ENCODE measurements at places on chromosomes 5 and 9.

GRCh38 chr9:98315067-98315453, 59.6 kb upstream of the TBC1D2 start:
- no peak for DNase-seq

- no peak for DNase-seq
Observed at GRCh38 chr5:62689599-62690368, 111.2 kb downstream of the LRRC70 start.

DNA sequence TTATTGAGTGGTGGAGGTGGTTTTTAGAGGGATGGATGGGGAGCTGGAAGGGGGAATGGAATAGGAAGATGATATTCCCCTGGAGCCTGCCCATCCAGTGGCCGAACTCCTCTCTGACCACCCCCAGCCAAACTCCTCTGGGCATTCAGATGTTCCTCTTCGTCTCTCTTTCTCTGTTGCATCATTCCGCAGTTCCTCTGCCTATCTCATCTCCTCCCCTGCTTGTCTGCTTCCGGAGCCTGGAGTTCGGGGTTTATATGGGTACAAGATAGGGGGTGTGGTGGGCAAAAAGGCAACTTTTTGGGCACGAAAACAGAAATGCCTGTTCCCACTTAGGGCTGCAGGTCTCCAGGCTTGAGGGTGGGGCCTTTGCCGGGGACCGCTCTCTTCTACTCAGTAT, 12.2 kb upstream of the CDK5RAP2 start:
- no peak for DNase-seq

GRCh38 chr9:120764476-120764875, 28.7 kb downstream of the FBXW2 start:
- DNase-seq = no peak

- no peak for DNase-seq
Observed at GRCh38 chr5:89110916-89111646, 228.1 kb upstream of the MEF2C start.

DNA sequence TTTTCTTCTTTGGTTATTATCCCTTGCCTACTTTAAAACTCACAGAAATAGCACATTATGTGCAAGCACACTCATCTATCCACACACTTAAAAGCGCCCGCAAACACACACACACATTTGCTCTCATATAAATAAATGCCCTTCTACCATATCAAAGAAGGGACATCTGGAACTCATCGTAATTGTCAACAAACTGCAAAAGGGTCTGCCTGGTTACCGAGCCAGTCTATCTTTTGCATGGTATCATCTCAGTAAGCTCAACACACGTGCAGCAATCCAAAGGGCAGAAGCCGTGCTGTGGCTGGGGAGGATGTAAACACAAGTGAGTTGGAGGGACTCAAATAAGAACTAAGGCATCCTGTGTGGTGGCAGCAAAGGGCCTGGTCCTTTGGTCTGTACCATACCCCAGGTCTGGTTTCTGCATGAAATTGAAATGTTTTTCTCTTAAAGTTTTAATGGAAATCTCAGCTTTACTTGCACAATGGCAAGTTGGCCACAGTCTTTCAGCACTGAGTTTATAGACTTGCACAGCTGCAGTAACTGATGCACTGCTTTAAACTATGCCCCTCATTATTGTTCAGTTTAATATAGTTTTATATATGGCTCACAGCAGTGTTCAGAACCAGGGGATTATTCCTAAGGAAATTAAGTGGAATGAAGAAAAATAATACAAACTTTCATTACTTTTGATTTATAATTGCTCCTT, 331.0 kb downstream of the ADAMTS6 start:
- no peak for DNase-seq

DNA sequence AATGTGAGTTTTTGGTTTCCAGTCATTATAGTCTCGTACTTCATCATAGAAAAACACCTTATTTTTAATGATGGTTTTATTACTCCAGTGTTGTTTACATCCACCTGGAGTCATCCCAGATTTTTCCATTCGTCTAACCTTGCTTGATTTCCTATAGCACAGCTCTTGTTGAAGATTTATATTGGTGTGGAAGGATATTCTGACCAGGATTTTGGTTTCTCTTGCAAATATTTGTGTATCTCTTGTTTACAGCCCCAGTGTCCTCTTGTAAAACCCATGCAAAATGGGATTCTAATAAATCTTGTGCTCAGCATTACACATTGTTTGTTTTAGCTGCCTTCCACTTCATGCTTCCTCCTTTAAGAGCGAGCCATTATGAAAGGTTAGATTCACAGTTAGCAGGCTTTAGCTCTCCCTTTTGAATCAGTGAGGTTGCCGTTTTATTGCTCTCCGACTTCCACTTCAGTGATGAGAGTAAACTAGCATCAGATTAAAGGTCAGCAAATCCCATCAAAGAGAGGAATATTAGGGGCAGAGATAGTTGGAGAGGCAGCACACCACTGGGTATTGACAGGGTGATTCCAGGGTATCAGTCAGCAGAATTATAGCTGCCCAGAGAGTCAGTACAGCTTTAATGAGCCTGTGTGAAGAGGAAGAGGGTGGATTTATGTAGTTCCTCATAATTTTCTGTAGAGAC, 157.1 kb downstream of the PBX3 start:
- DNase-seq = no peak

DNA sequence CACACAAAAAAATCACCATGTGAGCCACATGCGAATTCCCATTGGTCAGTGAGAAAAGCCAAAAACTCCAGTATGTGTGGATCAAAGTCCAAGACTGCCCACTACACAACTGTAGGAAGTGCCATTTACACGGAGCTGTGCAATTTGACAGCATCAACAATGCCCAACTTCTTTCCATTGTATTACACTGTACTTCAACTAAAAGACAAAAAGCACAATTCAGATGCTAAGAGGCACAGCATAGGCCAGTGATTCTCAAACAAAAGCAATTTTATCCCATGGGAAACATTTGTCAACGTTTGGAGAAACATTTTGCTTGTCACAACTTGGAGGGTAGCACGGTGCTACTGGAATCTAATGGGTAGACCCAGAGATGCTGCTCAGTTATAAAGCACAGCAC, 39.8 kb downstream of the IARS1 start:
- DNase-seq = no peak

DNA sequence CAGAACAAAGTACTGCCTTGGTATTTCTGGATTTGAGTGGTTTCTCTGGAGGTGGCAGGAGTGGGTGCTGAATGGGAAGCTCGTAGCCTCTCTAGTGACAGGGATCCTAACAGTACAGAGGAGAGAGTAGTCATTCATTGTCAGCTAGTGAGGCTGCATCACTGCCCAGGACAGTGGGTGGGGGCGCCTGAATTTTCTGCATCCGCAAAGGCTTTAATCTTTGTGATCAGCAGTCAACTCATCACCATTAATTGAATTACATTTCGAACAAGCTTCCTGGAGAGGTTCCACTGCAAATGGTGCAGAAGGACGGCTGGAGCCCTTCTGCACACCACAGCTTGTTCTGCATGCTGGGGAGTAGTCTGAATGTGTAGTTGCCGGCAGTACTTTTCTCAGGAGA, 77.5 kb downstream of the HSPA4 start:
- DNase-seq = no peak

- DNase-seq = no peak
Observed at GRCh38 chr5:142671266-142671665, 14.6 kb downstream of the FGF1 start.

DNA sequence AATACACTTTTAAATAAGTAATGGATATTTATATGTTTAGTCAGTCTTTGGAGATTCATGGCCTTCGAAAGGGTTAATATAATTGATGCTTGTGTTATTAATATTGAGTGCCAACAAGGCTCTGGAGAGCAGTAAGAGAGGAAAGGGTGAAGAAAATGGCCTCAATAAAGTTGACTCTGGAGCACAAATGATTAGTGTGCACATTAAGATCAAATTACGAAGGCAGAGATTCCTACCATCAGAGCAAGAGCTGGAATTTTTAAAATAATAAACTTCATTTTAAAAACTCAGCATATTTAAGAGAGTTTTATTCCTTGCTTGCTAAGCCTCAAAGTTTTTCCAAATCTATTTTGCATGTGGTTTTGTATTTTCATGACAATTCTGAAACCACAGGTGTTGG, 14.8 kb downstream of the SLC44A1 start:
- DNase-seq = no peak

- no peak for DNase-seq
Observed at GRCh38 chr5:149747141-149747832, 17.2 kb downstream of the PPARGC1B start.

GRCh38 chr5:174073122-174073660, 27.7 kb downstream of the NSG2 start:
- no peak for DNase-seq

DNA sequence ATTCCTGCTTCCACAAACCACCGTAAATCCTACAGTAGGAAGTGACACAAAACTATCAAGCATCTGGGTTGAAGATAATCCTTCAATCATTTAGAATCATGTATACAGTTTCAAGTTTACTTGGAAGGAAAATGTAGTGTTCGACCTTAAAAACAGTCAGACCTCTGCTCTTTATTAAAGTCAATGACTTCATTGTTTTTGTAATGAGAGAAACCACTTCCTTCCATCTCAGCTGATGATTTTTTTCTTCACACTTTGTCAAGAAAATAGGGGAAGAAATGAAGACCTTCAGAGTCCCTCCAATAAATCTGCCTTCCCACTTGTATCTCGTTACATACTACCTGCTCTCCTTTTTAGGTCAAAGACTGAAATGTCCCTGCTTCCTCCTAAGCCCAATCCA, 30.1 kb downstream of the TUSC1 start:
- DNase-seq = no peak

GRCh38 chr9:70816316-70816715, 305.1 kb downstream of the TRPM3 start:
- DNase-seq = no peak

- DNase-seq = no peak
Observed at GRCh38 chr5:132394667-132395259, 25.3 kb downstream of the SLC22A5 start.

GRCh38 chr5:31375999-31376720, 155.7 kb downstream of the DROSHA start:
- no peak for DNase-seq

GRCh38 chr9:26548781-26549290, 343.8 kb downstream of the CAAP1 start:
- no peak for DNase-seq

GRCh38 chr9:90629991-90630390, 12.6 kb downstream of the DIRAS2 start:
- no peak for DNase-seq

GRCh38 chr9:110110154-110110553, 97.8 kb downstream of the C9orf152 start:
- DNase-seq = no peak

GRCh38 chr9:124018730-124019697, 7.4 kb downstream of the LHX2 start:
- DNase-seq = no peak

- DNase-seq = no peak
Observed at GRCh38 chr9:97910357-97910756, 11.9 kb downstream of the TRMO start.

DNA sequence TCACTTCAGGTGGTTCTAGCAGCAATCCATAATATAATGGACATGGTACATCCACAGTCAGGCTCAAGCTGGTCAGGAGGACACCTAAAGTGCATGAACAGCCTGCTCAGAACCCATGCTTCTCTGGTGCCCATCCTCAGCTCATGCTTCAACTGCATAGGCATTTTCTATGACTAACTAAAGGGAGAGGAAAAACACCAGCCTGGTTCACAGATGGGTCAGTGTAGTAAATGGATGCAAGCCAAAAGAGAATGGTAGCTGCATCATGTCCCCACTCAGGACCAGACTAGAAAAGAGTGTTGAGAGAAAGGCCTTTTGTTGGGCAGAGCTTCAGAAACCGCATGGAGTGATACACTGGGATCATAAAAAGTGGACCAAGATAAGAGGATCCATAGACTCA, 556.6 kb downstream of the TLE1 start:
- peak; percentile 56 for DNase-seq

GRCh38 chr9:114008667-114009410, 69.3 kb downstream of the AMBP start:
- no peak for DNase-seq

GRCh38 chr5:147040856-147041255, 162.3 kb upstream of the PPP2R2B start:
- no peak for DNase-seq

DNA sequence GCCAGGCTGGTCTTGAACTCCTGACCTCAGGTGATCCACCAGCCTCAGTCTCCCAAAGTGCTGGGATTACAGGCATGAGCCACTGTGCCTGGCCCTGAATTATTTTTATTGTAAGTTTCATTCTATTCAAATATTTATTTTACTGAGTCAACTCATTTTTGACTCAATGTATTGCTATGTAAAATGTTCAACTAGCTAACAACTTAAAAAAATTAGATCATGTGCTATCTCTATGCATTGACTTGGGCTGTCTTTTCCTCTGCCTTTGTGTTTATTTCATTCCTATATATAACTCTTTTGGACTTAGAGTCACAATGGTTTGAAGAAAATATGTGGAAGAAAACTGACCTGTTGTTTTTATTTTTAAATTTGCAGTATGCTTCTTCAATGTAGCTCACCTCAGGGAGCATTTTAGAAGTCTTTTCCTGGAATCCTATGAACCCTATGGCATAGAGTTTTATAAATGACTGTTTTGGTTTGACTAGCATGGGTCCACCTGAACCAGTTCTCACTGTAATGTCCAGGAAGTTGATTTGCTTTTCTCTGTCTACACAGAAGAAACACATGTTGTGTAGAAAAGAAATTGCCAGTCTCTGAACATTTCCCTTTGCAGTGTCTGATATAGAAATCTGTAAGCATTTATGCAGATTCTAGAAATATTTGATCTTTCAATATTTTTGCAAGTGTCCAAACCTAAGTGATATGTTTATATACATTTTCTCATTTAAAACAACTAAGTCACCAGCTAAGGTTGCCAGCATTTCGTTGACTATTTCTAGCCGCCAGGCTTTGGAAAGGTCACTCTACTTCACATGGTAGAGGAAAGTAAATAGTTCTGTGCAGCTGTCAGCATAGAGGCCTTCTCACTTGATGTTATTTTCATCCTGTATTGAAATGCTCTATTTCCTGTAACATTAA, 138.8 kb downstream of the PCSK1 start:
- DNase-seq = no peak

- no peak for DNase-seq
Observed at GRCh38 chr5:64364426-64364825, 141.4 kb upstream of the RGS7BP start.

DNA sequence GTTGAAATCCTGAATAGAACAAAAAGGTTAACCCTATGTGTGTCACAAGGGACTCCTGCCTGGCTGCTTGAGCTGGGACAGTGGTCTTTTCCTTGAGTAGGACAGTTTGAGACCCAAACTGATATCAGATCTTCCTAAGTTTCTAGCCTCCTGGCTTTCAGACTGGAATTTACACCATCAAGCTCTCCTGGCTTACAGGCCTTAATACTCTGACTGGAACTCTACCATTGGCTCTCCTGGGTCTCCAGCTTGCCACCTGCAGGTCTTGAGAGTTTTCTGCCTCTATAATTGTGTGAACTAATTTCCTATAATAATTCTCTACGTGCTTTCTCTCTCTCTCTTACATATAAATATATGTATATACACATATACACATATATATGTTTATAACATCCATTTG, 112.5 kb downstream of the PRR16 start:
- no peak for DNase-seq

Data from NCI-H226 (cell line).